ENCODE measurements at places on chromosomes 1 and 21. TPM values are rescaled to one million over a fixed set of nuclear protein-coding genes. Genes with fewer than 3 reads are reported as not detected.

- H3K4me1 ChIP-seq, result peaks cover 10% of the 10 kb centered on the region
- peaks cover 3% of the 10 kb centered on the region for H3K27me3 ChIP-seq
- DNase-seq, result no peak
- no peaks in the 10 kb centered on the region for H3K36me3 ChIP-seq
Measured at GRCh38 chr1:51955797-51956527, 34.5 kb downstream of the RAB3B start.

- H3K4me3 ChIP-seq, result no peak overlapping the region
- no peaks in the 10 kb centered on the region for H3K27me3 ChIP-seq
- no peak overlapping the region for H3K27ac ChIP-seq
- H3K4me1 ChIP-seq, result no peaks in the 10 kb centered on the region
Measured at GRCh38 chr1:111778541-111779051, 22.9 kb downstream of the DDX20 start.

UBE2U gene
- total RNA-seq, result not detected

DNA sequence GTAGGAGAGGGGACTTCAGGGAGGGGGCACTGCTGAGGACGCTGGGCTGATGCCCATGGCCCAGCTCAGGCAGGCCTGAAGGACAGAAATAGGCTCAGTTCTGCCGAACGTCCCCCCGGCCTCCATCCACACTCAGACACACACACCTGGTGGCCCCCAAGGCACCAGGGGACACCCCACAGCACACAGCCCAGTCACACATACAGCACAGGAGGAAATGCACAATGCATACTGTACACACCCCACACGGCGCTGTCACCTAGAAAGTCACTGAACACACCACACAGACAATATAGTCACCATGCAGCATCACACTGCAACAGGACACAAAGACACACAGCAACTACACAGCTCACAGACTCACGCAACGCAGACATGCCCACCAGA, 562 bp downstream of the SYTL1 start:
- H3K27me3 ChIP-seq, result no peaks in the 10 kb centered on the region
- peaks cover 21% of the 10 kb centered on the region for H3K36me3 ChIP-seq
- H3K27ac ChIP-seq, result peak overlapping the region; percentile 89
- DNase-seq, result peak; percentile 74
- H3K4me1 ChIP-seq, result peaks cover 42% of the 10 kb centered on the region
- peak overlapping the region; percentile 84 for H3K4me3 ChIP-seq

AMIGO1 gene
- 1.7 TPM for total RNA-seq

- no peak overlapping the region for H3K27ac ChIP-seq
- H3K36me3 ChIP-seq, result no peaks in the 10 kb centered on the region
- H3K4me1 ChIP-seq, result peaks cover 10% of the 10 kb centered on the region
- no peak overlapping the region for H3K4me3 ChIP-seq
- H3K27me3 ChIP-seq, result no peaks in the 10 kb centered on the region
- no peak for DNase-seq
Measured at GRCh38 chr1:94873520-94874351, 53.2 kb downstream of the CNN3 start.

- no peaks in the 10 kb centered on the region for H3K36me3 ChIP-seq
- no peak overlapping the region for H3K27ac ChIP-seq
- no peaks in the 10 kb centered on the region for H3K27me3 ChIP-seq
- no peak overlapping the region for H3K4me3 ChIP-seq
- no peak for DNase-seq
Measured at GRCh38 chr21:26528882-26529281, 44.2 kb downstream of the CYYR1 start.

GRCh38 chr1:15598436-15598835, 13.6 kb upstream of the AGMAT start:
- no peak overlapping the region for H3K27ac ChIP-seq
- H3K27me3 ChIP-seq, result no peaks in the 10 kb centered on the region
- H3K4me3 ChIP-seq, result no peak overlapping the region
- H3K36me3 ChIP-seq, result no peaks in the 10 kb centered on the region

DNA sequence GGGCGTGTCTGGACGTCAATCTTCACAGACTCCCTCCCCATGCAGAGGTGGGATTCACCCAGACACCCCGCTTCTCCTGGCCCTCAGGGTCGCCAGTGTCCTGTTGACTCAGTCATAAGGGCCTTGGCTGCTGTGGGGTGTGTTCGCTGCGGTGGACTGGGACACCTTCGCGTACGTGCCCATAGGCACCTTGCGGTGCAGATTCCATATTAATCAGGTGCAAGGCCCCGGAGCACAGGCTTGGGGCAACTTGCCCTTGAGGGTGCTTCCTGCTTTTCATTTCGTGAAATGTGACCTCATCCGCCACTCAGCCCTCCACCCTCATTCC, 398 bp upstream of the SLC30A10 start:
- no peaks in the 10 kb centered on the region for H3K36me3 ChIP-seq
- peaks cover 9% of the 10 kb centered on the region for H3K4me1 ChIP-seq
- peak overlapping the region; percentile 27 for H3K4me3 ChIP-seq
- no peak for DNase-seq
- no peak overlapping the region for H3K27ac ChIP-seq
- H3K27me3 ChIP-seq, result peaks cover 35% of the 10 kb centered on the region

- no peak overlapping the region for H3K27ac ChIP-seq
- no peaks in the 10 kb centered on the region for H3K36me3 ChIP-seq
- DNase-seq, result no peak
- H3K27me3 ChIP-seq, result no peaks in the 10 kb centered on the region
Measured at GRCh38 chr1:109721042-109721441, 9.0 kb downstream of the GSTM5 start.

GRCh38 chr1:25560001-25560400, 16.6 kb downstream of the LDLRAP1 start:
- peaks cover 19% of the 10 kb centered on the region for H3K36me3 ChIP-seq
- no peak overlapping the region for H3K4me3 ChIP-seq
- no peaks in the 10 kb centered on the region for H3K27me3 ChIP-seq

- DNase-seq, result peak; percentile 77
- H3K27ac ChIP-seq, result peak overlapping the region; percentile 77
- H3K4me1 ChIP-seq, result peaks cover 22% of the 10 kb centered on the region
- H3K36me3 ChIP-seq, result peaks cover 16% of the 10 kb centered on the region
- no peaks in the 10 kb centered on the region for H3K27me3 ChIP-seq
Measured at GRCh38 chr1:235831148-235831547, 35.6 kb downstream of the LYST start.

CELA2B gene
- total RNA-seq, result not detected

GRCh38 chr1:18279351-18280074, 171.9 kb downstream of the IGSF21 start:
- H3K4me3 ChIP-seq, result no peak overlapping the region
- no peaks in the 10 kb centered on the region for H3K36me3 ChIP-seq
- no peaks in the 10 kb centered on the region for H3K4me1 ChIP-seq
- peaks cover 12% of the 10 kb centered on the region for H3K27me3 ChIP-seq

DNA sequence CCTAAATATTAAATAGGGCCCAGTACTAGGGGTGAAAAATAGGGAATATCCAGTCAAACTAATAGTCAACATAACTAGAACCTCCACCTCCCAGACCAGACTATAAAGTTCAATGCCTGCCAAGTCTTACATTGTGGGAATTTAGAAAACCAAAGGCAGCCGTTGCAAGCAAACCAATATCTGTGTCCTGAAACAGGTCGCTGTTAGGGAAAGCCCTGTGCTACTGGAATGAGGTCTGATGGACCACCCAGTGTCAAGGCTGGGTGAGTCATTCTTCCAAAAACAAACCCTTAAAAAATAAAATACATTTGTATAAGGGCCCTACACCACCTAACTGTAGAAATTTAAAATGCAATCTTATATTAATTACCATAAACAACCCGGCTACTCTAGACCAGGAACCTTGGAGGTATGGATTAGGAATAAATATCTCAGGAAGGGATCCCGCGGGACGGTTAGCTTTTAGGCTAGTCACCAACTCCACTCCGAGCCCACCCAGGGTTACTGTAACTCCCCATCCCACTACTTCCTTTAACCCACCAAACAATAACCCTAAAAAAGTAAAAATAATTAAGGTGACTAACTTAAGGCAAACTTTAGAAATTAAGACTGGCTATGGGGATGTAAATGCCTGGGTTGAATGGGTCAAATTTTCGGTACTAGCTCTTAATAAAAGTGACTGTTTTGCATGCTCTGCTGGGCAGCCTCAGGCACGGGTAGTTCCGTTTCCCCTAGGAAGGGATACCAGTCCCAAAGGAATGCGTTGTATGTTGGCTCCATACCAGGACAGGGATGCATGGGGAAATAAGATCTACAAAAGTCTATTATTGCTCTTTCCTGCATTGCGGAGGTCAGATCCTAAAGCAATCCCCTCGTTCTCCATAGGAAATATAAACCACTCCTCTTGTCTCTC, 65.4 kb upstream of the TLR5 start:
- H3K4me1 ChIP-seq, result no peaks in the 10 kb centered on the region
- H3K27me3 ChIP-seq, result no peaks in the 10 kb centered on the region
- no peak overlapping the region for H3K27ac ChIP-seq
- H3K4me3 ChIP-seq, result no peak overlapping the region
- DNase-seq, result no peak
- H3K36me3 ChIP-seq, result no peaks in the 10 kb centered on the region

PDE4B gene
- 32.4 TPM for total RNA-seq

GRCh38 chr21:43825242-43825935, 36.0 kb downstream of the RRP1 start:
- no peak for DNase-seq
- H3K36me3 ChIP-seq, result no peaks in the 10 kb centered on the region
- H3K27ac ChIP-seq, result no peak overlapping the region
- peaks cover 5% of the 10 kb centered on the region for H3K27me3 ChIP-seq
- no peaks in the 10 kb centered on the region for H3K4me1 ChIP-seq
- no peak overlapping the region for H3K4me3 ChIP-seq

GUCA2B gene
- not detected for total RNA-seq

GRCh38 chr1:58432851-58433668, 113.5 kb downstream of the OMA1 start:
- H3K4me3 ChIP-seq, result no peak overlapping the region
- H3K4me1 ChIP-seq, result no peaks in the 10 kb centered on the region

CKS1B gene
- total RNA-seq, result 172 TPM

- no peaks in the 10 kb centered on the region for H3K36me3 ChIP-seq
- peaks cover 5% of the 10 kb centered on the region for H3K4me1 ChIP-seq
- no peak overlapping the region for H3K27ac ChIP-seq
- H3K27me3 ChIP-seq, result no peaks in the 10 kb centered on the region
- no peak for DNase-seq
Measured at GRCh38 chr1:8572106-8572505, 245.3 kb downstream of the RERE start.

DNA sequence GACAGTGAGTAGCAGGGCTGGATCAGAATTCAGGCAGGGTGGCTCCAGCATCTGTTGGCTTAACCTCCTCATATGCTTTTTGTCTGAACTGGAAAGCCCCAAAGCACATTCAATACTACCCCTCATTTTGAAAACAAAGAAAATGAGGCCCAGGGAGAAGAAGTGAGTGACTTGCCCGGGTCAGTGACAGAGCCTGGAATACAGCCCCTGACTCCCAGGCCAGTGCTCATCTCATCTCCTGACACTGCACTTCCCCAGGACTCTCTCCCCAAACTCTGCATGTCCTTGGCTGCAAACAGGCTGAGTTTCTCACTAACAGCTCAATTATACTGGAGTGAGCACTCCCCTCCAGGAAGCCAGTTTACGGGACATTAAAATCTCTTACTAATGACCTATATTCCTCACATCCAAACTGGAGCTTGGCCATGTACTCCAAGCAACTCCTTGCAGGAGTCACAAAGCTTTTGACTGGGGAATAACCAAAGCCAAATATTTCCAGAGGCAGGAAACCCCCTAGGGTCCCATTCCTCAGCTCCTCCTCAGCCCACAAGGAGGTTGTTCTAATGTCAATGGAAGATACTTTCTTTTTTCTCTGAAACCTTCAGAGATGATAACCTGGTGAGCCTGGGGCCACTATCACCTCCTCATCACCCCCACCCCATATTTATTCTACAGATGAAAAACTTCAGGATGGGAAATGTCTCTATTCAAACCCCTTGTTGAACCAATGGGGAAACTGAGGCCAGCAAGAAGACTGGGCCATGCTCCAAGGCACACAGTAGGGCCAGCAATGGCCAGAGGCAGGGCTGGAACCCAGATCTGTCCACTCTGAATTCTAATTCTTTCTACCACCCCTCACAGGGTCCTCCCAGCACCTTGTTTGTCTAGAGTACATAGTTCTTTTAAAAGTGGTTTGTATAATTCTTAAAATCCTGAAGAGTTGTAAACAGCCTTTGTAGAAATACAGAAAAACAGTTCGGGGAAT, 127.0 kb downstream of the PLPP3 start:
- H3K36me3 ChIP-seq, result no peaks in the 10 kb centered on the region
- no peaks in the 10 kb centered on the region for H3K27me3 ChIP-seq
- DNase-seq, result no peak
- H3K4me1 ChIP-seq, result no peaks in the 10 kb centered on the region

GRCh38 chr1:160251011-160251410, 11.3 kb downstream of the DCAF8 start:
- H3K36me3 ChIP-seq, result peaks cover 8% of the 10 kb centered on the region
- H3K4me3 ChIP-seq, result no peak overlapping the region
- no peaks in the 10 kb centered on the region for H3K27me3 ChIP-seq
- H3K4me1 ChIP-seq, result peaks cover 10% of the 10 kb centered on the region
- no peak for DNase-seq

PPM1J gene
- 1.7 TPM for total RNA-seq

GRCh38 chr1:38178216-38178615, 131.6 kb upstream of the POU3F1 start:
- no peak for DNase-seq
- H3K27me3 ChIP-seq, result peaks cover 1% of the 10 kb centered on the region
- H3K36me3 ChIP-seq, result no peaks in the 10 kb centered on the region
- no peak overlapping the region for H3K27ac ChIP-seq
- no peaks in the 10 kb centered on the region for H3K4me1 ChIP-seq

BGLAP gene
- total RNA-seq, result 2.2 TPM

MCL1 gene
- total RNA-seq, result 207 TPM

All from activated CD8-positive, alpha-beta T cell treated with anti-CD3 and anti-CD28 coated beads for 36 hours (primary cell).